ENCODE measurements at places on chromosomes 2 and 18. TPM values are rescaled to one million over a fixed set of nuclear protein-coding genes. Genes with fewer than 3 reads are reported as not detected.

Gene MIB1
- total RNA-seq = 24.4 TPM

Gene ALPP
- not detected for total RNA-seq

Gene NTSR2
- total RNA-seq = not detected

Gene C2orf80
- total RNA-seq = not detected

Gene FAM237A
- not detected for total RNA-seq

DNA sequence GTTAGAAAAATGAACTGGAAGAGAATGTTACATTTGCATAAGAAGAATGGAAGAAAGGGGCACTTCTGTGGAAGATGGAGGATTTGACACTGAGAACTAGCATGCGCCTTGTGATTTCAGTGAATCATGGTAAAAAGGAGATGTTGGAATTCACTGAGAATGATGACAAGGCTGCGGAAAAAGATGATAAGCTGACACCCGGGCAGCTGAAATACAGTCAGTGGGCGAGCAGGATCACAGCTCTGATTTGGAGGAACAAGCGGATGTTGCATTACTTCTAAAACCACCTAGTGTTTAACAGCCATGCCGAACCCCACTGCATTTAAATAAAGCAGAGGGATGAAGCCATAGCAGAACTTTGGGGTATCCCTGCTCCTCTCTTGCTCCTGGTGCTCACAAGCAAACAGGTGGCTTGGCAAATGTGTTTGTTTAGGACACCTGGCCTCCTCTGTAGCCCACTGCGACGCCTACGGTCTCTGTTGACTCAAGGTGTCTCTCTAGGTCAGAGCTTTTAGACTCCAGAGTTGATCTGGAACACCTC lies 134.9 kb downstream of the NDUFA10 start:
- H3K27ac ChIP-seq = no peak overlapping the region
- H3K36me3 ChIP-seq = no peaks in the 10 kb centered on the region
- peaks cover 4% of the 10 kb centered on the region for H3K4me1 ChIP-seq
- H3K4me3 ChIP-seq = no peak overlapping the region

DNA sequence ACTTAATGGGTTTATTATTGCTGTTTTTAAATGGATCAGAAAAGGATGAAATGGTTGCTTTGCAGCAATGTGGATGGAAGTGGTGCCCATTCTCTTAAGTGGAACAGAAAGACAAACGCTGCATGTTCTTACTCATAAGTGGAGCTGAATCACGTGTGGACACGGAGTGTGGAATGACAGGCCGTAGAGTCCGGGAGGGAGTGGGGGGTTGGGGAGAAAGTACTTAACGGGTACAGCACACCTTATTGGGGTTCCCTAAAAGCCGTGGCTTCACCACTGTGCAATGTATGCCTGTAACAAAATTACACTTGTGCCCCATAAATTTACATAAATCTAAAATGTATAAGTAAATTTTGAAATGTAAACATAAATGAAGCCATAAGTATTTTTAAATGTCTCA lies 64.0 kb upstream of the CTDP1 start:
- H3K27ac ChIP-seq = no peak overlapping the region
- no peaks in the 10 kb centered on the region for H3K36me3 ChIP-seq
- DNase-seq = no peak
- H3K4me3 ChIP-seq = no peak overlapping the region
- peaks cover 4% of the 10 kb centered on the region for H3K27me3 ChIP-seq

- H3K27ac ChIP-seq = no peak overlapping the region
- no peak overlapping the region for H3K4me3 ChIP-seq
- no peak for DNase-seq
- no peaks in the 10 kb centered on the region for H3K4me1 ChIP-seq
- H3K36me3 ChIP-seq = no peaks in the 10 kb centered on the region
Measured at GRCh38 chr18:25814841-25815458, 275.5 kb downstream of the SS18 start.

DNA sequence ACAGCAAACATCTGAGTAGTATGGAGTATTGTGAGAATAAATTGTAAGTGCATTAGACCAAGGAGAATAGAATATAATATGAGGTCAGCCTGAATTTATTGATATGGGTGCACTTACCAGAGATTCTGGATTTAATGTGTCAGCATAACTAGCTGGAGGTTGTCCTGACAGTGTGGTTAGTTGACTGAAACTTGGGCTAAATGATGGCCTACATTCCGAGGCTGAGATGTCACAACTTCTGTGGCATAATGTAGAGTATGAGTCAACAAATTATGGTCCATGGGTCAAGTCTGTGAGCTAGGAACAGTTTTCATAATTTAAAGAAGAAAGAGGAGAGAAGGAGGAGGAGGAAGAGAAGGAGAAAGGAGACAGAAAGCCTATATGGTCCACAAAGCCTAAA lies 127.6 kb downstream of the QPCT start:
- no peaks in the 10 kb centered on the region for H3K4me1 ChIP-seq
- H3K36me3 ChIP-seq = no peaks in the 10 kb centered on the region
- no peak for DNase-seq
- no peaks in the 10 kb centered on the region for H3K27me3 ChIP-seq
- H3K27ac ChIP-seq = no peak overlapping the region

- no peak for DNase-seq
- no peaks in the 10 kb centered on the region for H3K27me3 ChIP-seq
- no peak overlapping the region for H3K4me3 ChIP-seq
- H3K4me1 ChIP-seq = no peaks in the 10 kb centered on the region
Measured at GRCh38 chr18:27447451-27447881, 262.4 kb upstream of the CHST9 start.

DNA sequence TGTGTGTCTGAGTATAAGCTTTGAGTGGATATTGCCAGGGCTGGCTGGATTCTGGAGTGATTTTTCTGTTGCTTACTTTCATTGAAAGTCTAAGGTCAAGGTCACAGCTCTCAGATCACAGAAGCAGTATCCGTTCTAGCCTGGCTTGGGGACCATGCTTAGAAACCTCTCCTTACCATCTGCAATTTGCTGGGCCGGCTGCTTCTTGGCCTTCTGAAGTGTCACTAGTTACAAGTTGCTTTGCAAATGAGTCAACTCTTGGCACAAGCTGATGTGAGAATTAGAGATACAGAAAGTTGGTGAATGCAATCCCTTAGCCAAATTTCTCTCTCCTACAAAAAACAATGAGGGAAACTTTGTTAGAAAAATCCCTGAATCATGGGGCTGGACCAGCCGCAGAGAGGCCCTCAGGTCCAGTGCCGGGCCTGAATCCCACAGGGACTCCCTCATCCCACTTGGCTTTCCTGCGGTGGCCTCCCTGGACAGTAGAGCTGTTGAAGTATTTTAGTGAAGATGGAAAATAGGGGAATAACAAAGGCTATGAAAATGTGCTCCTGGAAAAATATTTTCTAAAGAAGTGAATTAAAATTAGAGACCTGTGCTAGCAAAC lies 92.7 kb upstream of the CNGA3 start:
- no peaks in the 10 kb centered on the region for H3K27me3 ChIP-seq
- no peak overlapping the region for H3K4me3 ChIP-seq
- no peak for DNase-seq
- H3K4me1 ChIP-seq = peaks cover 5% of the 10 kb centered on the region

DNA sequence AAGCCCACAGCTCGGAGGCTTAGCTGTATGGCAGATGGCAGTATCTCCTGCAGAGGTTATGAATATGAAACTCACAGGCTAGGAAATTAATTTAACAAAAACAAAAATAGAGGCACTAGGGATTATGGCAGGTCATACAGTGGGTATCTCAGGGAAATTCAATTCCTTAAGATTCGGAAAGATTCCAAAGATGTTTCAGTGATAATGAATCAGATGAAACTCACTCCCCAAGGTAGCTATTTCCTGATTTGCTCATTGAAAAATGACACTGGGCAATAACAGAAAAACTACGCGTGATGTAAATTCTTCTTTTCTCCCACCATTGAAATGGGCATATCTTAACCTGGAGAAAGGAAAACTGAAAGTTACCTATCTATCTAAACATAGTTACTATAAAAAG lies 414.1 kb downstream of the STK39 start:
- H3K27ac ChIP-seq = no peak overlapping the region
- H3K36me3 ChIP-seq = no peaks in the 10 kb centered on the region
- no peak for DNase-seq
- H3K4me1 ChIP-seq = no peaks in the 10 kb centered on the region

DNA sequence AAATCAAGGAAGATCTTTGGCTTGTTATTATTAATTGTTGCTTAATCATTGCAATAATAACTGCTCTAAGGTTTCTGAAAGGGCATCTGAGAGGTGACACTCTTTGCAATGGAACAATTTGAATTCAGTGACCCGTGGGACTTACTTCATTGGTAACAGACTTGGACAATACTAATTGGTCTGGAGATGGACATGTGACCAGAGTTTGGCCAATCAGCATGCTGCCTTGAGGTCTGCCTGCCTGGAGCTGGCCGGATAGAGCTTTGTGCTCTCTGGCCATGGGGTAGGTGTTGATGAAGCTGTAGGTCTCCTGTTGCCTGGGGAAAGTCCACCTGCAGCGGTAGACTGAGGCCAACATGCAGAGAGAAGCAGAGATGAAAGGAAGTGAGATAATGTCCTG lies 24.0 kb upstream of the VPS4B start:
- H3K27me3 ChIP-seq = no peaks in the 10 kb centered on the region
- H3K36me3 ChIP-seq = no peaks in the 10 kb centered on the region
- H3K4me1 ChIP-seq = peaks cover 11% of the 10 kb centered on the region

- H3K27me3 ChIP-seq = no peaks in the 10 kb centered on the region
- H3K36me3 ChIP-seq = peaks cover 1% of the 10 kb centered on the region
Measured at GRCh38 chr2:19900931-19901441, 797 bp downstream of the TTC32 start.

DNA sequence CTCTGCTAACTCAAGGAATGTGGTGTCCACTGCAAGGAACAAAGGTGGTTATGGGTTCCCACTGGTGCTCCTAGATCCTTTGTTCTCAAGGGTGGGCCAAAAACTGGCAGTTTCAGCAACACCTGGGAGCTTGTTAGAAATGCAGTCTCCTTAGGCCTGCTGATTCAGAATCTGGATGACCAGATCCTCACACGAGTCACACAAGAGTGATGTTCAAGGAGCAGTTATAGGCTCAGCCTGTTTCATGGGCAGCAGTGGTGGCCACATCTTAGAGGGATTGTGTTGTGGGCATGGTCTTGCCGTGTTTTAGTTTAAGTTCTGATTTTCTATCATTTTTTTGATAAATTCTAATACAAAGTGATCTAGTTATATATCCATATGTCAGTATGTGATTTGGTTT lies 28.7 kb upstream of the MGAT5 start:
- peaks cover 31% of the 10 kb centered on the region for H3K4me1 ChIP-seq
- DNase-seq = no peak
- H3K36me3 ChIP-seq = no peaks in the 10 kb centered on the region

GRCh38 chr18:59715966-59716369 lies 18.7 kb upstream of the CCBE1 start:
- no peaks in the 10 kb centered on the region for H3K36me3 ChIP-seq
- H3K27me3 ChIP-seq = no peaks in the 10 kb centered on the region
- no peak overlapping the region for H3K27ac ChIP-seq
- H3K4me1 ChIP-seq = no peaks in the 10 kb centered on the region
- no peak overlapping the region for H3K4me3 ChIP-seq

GRCh38 chr2:220076734-220077133 lies 449.3 kb downstream of the SLC4A3 start:
- H3K4me3 ChIP-seq = no peak overlapping the region
- no peak overlapping the region for H3K27ac ChIP-seq
- no peaks in the 10 kb centered on the region for H3K27me3 ChIP-seq
- no peak for DNase-seq

DNA sequence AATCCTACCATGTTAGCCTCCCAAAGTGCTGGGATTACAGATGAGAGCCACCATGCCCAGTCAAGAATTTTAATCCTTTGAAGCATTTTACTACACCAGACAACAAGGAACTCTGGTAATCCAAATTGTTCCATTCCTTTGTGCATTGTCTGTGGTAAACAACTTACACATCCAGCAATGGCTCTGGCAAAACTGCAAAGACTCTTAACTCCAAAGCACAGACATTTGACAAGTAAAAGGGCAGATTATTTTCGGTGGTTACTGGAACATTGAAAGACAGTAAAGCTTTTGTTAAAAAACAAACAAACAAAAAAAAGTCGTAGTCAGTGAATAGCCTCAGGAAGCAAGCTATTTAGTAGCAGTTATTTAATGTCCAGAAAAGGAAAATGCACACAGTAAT lies 33.2 kb upstream of the RMND5A start:
- H3K36me3 ChIP-seq = no peaks in the 10 kb centered on the region
- no peaks in the 10 kb centered on the region for H3K4me1 ChIP-seq
- no peak overlapping the region for H3K4me3 ChIP-seq
- H3K27me3 ChIP-seq = no peaks in the 10 kb centered on the region
- DNase-seq = no peak

GRCh38 chr2:161570424-161571050 lies 53.7 kb upstream of the SLC4A10 start:
- H3K27ac ChIP-seq = no peak overlapping the region
- DNase-seq = no peak
- H3K4me3 ChIP-seq = no peak overlapping the region
- no peaks in the 10 kb centered on the region for H3K36me3 ChIP-seq
- H3K4me1 ChIP-seq = no peaks in the 10 kb centered on the region

DNA sequence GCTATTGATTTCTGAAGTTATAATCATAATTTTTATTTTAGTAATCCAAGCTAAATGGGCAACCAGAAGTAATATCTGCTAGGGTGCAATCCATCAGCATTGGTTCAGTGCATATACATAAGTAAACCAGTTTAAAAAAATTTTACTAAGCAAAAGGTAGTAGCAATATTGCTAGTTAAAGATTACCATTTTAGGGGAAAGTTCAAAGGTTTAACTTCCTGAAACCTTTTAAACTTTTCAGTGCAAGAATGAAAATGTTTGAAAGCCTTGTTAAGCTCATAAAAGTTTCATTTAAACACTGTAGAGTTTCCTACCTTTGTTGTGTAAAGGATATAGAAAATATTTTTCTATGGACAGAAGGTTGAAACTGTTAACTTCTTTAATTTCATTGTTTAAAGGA lies 31.0 kb upstream of the EPB41L5 start:
- H3K4me3 ChIP-seq = no peak overlapping the region
- no peak for DNase-seq
- no peaks in the 10 kb centered on the region for H3K36me3 ChIP-seq
- no peak overlapping the region for H3K27ac ChIP-seq
- no peaks in the 10 kb centered on the region for H3K4me1 ChIP-seq

DNA sequence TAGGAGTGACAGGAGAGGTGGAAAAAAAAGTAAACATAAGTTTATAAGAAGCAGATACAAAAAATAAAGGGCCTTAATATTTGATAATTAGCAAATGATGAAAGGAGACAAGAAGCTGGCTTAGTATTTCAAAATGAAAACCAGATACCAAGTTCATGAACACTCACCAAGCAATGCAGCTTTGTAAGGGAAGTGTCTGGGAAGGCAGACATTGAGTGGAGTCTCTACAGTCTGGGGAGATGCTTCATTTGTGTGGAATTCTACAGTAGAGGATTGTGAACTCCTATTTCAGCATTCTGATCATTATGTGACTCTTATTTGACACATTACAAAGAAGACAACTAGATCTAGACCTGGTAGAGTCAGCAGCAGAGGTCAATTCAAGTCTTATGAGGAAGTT lies 1072.7 kb downstream of the DSC3 start:
- DNase-seq = no peak
- no peaks in the 10 kb centered on the region for H3K4me1 ChIP-seq
- H3K27me3 ChIP-seq = no peaks in the 10 kb centered on the region
- no peaks in the 10 kb centered on the region for H3K36me3 ChIP-seq
- H3K4me3 ChIP-seq = no peak overlapping the region

GRCh38 chr2:102718387-102719316 lies 43.2 kb upstream of the TMEM182 start:
- no peak overlapping the region for H3K4me3 ChIP-seq
- H3K4me1 ChIP-seq = no peaks in the 10 kb centered on the region
- peaks cover 55% of the 10 kb centered on the region for H3K36me3 ChIP-seq
- no peaks in the 10 kb centered on the region for H3K27me3 ChIP-seq
- H3K27ac ChIP-seq = no peak overlapping the region
- no peak for DNase-seq

- no peak overlapping the region for H3K27ac ChIP-seq
- peaks cover 3% of the 10 kb centered on the region for H3K27me3 ChIP-seq
- DNase-seq = no peak
- H3K4me3 ChIP-seq = no peak overlapping the region
- no peaks in the 10 kb centered on the region for H3K4me1 ChIP-seq
Measured at GRCh38 chr2:174780191-174780840, 16.0 kb upstream of the CHRNA1 start.
